ENCODE measurements at places on chromosomes 7 and 10.

- peak; percentile 50 for DNase-seq
Measured at GRCh38 chr10:128263891-128264688, 137.9 kb upstream of the MKI67 start.

DNA sequence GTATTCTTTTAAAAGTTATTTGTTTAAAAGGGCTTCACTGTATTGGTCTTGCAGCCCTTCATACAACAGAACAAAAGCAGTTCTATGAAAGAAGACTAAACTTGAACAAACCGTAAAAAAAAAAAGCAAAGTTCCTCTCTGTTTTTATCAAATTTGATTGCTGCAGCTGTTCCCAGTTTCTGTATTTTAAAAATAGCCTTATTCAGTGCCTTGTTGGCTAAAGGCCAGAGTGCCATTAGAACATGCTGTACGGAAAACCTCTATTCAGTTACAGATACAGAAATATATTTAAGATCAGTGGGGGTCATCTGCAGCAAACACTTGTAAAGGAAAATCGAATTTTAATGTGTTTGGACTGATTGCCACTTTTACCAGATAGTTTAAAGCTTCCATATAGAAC lies 207.8 kb upstream of the ETV1 start:
- no peak for DNase-seq

GRCh38 chr10:103673606-103674005 lies 180.1 kb downstream of the NEURL1 start:
- no peak for DNase-seq

DNA sequence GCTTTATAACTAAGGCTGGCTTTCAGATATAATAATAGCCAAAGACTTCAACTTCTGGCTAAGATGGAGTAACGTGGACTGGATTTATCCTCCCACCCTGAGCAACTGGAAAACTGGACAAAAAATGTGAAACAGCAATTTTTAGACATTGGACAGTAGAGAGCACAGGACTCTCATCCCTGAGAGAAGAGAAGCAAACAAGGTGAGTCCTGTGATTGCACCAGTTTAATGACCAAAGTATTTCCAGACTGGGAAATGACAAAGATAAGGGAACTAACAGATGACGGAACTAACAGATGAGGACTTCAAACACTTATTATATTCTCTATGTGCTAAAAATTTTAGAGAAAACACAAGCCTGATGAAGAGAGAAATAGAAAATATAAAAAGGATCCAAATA lies 175.7 kb upstream of the SLC25A13 start:
- no peak for DNase-seq

- no peak for DNase-seq
Measured at GRCh38 chr7:34075523-34076370, 170.4 kb downstream of the BMPER start.

- no peak for DNase-seq
Measured at GRCh38 chr7:70830426-70830825, 301.5 kb upstream of the GALNT17 start.

GRCh38 chr7:7642081-7642480 lies 1.5 kb downstream of the UMAD1 start:
- DNase-seq = no peak

GRCh38 chr10:28254290-28254985 lies 48.4 kb downstream of the MPP7 start:
- no peak for DNase-seq

DNA sequence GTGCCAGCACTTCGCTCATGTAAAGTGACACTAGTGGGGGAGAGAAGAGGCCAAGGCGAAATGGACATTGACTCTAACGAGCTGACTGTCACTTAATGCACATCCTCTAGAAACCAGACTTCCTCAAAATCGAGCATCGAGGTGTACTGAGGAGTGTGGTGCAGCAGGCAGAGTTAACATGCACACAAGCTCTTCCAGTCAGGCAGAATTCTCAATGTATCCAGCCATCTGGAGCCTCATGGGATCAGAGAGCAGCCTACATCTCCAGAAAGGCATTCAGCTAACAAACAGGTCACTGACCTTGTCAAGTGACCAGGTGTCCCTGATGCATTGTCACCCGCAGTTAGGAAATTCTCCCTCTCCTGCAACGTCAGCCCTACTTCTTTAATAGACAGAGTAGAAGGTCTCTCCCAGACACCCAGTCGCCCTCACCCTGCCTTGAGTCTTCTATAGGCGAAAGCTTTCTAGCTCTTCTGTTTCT lies 259.8 kb upstream of the AOAH start:
- DNase-seq = no peak

DNA sequence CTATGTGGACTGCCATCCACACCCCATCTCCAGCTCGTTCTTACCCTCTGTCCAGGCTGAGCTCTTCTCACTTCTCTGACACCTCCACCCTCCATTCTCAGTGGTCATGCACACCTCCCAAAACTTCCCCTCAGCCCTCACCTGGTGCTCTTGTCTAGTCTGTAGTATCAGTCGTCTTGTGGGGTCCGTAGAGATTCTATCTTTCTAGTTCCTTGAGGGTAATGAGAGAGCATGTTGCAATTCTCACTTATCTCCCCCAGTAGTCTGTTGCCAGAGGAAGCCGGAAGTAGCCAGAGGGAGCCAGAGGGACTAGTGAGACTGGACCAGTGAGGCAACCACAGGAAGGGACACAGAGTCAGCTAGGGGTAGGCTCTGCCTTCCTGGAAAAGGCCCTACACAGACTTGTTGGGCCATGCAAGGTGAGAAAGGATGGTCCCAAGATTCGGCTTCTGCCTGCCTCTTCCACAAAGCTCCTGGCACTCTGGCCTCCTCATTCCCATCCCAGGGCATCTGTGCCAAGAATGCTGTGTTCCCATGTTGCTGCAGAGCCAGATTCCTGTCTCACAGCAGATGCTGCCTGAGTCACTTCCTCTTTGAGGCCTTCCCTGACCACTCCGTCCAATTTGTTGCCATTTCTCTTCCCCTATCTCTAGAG lies 50.6 kb upstream of the DUSP5 start:
- DNase-seq = no peak

DNA sequence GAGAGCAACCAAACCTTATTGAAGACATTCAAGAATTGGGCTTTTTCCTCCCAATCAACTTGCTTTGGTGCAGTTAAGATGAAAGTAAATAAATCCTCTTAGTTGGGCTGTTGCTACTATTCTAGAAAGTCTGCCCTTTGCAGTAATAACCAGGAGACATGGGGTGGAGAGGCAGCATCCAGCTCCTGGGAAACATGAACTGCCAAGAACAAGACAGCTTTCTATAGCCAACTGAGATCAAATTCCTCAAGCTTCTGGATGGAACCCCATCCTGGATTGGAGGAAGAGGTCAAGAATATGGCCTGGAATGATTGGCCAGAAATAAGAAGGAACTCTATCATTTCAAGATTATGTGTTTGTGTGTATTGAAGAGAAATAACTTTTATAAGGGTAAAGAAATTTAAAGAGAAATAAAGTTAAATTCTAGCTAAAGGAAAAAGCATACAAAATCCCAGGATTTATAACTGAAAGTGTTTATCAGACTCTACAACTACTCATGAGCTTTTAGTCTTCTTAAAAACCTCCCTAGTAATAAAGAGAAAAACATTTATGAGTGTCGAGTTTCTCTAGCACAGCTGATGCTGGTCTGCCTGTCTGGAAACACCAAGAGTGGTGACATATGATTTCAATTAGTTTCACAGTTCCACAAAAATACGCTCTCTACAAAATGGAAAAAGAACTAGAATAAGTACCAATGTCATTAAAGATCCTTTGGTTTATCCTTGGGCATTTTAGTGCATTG lies 70.1 kb upstream of the COL1A2 start:
- no peak for DNase-seq

DNA sequence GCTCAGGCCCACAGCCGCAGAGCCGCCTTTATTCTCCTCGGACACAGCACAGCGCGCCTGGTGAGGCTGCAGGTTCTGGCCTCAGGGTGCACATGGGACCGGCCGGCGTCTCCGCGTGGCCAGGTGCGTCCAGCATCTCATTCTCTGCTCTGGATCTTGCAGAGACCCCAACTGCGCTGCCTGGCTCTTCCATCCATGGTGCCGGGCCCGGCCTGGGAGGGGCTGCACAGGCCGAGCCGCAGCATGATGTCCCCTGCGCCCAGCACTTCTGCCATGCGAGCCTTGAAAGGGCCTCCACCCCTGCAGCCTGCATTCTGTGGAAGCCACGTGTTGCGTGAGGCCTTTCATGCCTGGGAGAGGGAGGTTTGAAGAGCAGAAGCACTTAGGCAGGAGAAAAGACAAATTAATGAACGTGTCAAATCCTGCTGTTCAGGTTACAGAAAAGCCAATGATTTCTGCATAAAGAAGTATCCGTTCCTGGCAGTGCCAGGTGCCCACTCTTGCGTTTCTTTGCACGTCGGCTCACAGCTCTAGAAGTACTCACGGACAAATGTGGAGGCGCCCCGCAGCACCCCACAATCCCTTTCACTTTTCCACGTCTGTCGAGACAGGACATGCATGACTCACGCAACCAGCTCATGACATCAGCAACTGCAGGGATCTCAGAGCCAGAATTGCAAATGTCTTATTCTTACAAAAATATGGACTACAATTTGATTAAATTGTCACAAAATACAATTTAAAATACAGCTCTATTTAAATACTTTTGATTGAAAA lies 571.4 kb downstream of the DNAJB6 start:
- no peak for DNase-seq

- DNase-seq = no peak
Measured at GRCh38 chr7:128242661-128243060, 1.6 kb downstream of the LEP start.

DNA sequence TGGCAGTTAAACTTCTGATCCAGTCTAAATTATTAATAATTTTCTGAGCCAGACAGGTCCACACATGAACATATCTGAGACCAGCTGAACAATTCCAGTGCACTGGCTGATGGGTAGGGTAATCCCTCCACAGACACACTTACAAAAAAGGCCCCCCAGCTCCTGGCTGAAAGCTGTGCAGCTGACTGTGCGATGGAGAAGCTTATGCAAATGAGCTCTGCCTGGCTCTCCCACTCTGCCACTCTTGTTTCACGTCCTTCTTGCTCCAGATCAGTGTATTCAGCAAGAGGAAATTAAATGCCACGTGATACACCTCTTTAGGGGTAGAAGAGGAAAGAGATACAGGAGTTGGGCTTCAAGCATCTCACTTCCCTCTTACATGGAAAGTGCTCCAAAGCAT lies 76.4 kb upstream of the FEZF1 start:
- no peak for DNase-seq

GRCh38 chr7:121797657-121798452 lies 75.1 kb upstream of the PTPRZ1 start:
- no peak for DNase-seq

GRCh38 chr7:26514633-26515032 lies 223.0 kb downstream of the SNX10 start:
- no peak for DNase-seq

DNA sequence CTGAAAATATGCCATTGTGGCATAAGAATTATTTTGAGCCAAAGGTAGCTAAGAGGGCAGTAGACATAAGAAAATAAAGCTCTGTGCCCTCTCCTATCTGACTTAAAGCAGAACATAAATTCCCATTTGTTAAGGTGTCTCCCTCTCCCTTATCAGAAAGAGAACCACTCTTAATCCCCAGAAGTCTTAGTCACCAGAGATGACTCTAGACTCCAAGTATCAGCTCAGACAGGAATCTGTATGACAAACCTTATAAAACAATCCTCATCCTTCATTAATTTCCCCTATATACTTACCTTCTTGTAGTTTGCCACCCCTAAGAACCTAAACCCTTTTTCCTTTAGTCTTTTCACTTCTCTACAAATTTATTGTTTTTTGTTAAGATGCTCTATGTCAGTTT lies 21.8 kb upstream of the PIP4K2A start:
- DNase-seq = no peak

GRCh38 chr7:1709900-1710299 lies 39.8 kb downstream of the ELFN1 start:
- no peak for DNase-seq

- DNase-seq = no peak
Measured at GRCh38 chr10:71971769-71972555, 7.8 kb downstream of the CHST3 start.

DNA sequence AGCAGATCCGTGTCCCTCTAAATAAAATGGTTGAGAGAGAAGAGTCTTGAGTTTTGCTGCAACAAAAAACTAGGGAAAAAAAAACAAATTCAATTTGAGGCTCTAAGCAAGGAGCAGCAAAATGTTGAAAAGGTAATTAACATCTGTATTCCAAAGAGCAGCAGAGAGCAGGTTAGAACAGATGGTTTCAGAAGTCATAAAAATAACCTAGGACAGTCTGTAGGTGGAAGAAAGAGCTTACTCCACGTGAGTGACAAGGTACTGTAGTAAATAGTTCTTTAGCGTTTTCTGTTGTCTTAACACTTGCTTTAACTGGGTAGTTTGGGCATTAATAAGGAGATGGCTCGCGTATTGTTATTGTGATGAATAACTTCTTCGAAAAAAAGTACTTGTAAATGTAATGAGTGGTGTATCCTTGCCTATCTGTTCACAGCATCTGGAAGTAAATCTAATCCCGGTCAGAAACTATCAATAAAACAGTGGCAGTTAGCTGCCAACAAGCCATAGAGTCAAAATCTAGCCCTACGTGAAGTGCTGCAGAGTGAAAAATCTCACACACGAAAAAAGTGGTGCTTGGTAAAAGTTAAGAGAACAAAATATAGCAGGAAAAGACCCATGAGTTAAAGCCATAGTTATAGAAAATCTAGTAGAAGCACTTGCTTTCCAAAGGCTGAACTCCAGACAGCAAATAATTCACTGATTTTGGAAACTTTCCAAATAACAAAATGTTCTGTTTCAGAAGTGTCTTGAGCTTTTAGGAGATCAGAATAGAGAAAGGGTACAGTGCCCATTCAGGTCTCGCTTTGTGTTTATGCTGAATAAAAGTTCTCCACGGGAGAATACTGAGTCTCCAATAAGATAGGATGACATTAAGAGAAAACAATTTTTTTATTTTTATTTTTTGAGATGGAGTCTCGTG lies 49.3 kb upstream of the PARD3 start:
- no peak for DNase-seq

GRCh38 chr10:103605359-103606096 lies 112.0 kb downstream of the NEURL1 start:
- DNase-seq = no peak

DNA sequence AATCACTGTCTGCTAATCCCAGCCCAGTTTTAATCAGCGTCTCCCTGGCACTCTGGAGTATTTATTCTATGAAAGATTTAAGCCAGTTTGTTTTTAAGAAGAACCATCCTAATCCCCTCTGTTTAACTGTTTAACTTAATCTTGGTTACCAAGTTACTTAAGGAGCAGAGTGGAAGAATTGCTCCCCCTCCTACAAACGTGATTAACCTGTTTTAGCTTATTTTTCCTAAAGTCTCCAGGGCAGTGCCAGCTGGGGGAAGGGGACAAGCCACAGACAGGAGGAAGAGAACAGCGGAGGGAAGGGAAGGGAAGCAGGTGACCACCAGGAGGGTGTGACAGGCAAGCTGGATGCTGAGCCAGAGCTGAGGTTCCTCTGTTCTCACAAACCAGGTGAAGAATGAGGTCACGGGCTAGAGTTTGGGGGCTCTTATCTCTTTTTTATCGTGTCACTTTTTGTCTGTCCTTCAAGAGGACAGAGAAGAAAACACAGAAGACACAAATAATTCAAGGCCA lies 1.7 kb downstream of the SLC13A4 start:
- no peak for DNase-seq

GRCh38 chr10:11881030-11881476 lies 57.9 kb downstream of the PROSER2 start:
- DNase-seq = no peak

GRCh38 chr7:4794591-4795350 lies 19.3 kb downstream of the AP5Z1 start:
- no peak for DNase-seq

- DNase-seq = no peak
Measured at GRCh38 chr10:14200698-14201544, 129.8 kb downstream of the FRMD4A start.

Measured in KG1 (cell line).